SK-N-SH treated with all-trans-retinoic acid at 6 μM for 48 hours (cell line): ENCODE measurements at places on chromosomes 4 and X.
A peak's percentile ranks its signal among the peaks of the same experiment; 100 is the strongest.

GRCh38 chrX:16827225-16827624, 41.0 kb downstream of the TXLNG start:
- ATAC-seq: peak; percentile 32; the same call in 2 of the 3 replicates

DNA sequence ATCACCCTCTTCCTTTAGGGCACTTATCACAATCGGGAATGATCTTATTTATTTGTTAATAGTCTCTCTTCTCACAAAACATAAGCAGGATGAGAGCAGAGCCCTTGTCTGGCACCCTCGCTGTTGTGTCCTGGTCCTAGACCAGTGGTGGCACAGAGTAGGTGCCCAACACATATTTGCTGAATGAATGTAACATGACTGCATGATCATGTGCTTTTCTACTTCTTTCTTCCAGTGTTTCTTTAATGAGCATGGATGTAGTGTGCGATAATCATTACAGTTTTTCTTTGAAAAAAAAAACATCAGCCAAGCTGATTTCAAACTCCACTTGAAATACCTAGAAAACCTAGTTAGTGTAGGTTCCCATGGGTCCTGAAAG, 164.1 kb downstream of the CHIC2 start:
- ATAC-seq: peak; percentile 46

DNA sequence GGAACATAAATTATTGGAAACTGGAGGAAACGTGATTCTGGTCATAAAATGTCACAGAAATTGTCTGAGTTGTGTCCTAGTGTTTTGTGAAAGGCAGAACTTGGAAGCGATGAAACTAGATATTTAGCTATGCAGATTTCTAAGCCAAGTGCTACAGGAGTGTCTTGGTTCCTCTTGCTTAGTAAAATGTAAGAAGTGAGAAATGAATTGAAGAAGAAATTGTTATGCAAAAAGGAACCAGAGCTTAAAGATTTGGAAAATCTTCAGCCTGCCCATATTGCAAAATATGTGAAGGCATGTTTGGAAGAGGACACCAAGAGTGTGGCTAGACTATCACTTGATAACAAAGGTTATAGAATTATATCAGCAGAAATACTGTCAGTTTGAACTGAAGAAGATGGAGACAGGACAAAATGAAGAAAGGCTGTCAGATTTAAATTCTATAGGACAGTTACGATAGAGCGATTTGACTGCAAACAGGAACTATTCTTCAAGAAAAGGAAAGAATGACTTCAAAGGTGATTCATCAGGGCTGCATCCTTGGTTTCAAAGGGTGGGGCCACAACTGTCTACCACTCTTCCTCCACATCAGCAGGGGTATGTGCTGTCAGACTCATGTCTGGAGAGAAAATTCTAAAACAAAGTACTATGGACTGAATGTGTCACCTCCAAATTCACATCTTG, 9.4 kb upstream of the CDS1 start:
- ATAC-seq: no peak

DNA sequence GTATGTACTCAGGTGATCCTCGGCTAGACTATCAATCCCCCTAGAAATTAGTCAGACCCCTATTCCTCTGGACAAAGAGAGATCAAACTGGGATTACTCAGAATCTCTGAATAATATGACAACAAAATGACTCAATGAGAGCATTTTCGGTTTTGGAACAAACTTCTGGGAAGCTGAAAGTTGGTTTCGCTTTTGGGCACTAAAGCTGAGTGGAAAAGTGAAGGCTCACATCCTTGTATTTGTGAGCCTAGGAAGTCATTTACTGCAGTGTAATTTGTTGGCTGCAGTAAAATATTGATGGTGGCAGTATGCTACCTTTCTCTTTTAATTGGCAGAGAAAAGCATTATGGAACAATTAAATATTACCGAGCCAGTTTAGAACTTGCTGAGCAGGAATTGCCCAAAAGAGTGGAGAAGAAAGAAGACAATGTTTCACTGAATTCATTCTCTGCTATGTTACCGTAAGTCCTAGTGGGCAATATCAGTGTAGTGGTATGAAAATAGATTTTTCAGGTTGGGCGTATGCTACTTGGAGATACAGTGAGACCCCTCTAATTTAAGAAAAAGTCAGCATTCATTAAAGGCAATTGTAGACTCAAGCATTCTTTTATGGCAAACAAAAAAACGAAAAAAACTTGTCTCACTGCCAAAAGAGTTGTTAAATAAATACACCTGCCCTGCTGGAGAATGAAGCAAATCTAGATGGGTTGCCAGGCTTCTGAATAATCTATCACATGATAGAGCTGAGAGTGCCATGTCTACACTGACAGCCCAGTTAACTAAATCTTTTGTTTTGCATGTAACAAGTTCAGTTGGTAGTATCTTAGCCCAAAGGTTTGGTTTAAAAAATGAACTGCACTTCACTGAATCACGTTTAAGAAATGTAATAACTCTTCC, 69.6 kb downstream of the AGTR2 start:
- no peak for ATAC-seq

DNA sequence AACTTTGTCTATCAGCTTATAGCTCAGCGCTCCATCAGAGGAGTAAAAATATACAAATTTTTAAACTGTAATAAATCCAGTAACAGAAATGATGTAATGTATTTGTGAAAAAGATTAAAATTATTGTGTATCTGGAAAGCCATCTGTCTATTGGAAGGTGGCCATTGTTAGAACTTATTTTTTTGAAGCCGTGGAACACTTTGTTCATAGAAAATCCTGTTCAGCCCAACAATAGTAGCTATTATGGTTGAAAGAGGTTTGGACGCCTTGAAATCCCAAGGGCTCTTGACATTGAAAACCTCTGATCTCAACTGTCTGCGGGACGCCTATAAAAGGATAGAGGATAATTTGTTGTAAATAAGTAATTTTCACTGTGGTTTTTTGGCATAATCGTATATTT, 98.3 kb downstream of the RAPGEF2 start:
- ATAC-seq: no peak
